ENCODE measurements at places on chromosomes 12 and 14.

GRCh38 chr14:92928961-92929688 lies 6.2 kb downstream of the CHGA start:
- no peak for DNase-seq

GRCh38 chr12:120528861-120529525 lies at the start of gene COQ5:
Gene COQ5, minus strand, starts transcription at chr12:120529158. Its CDS starts 17 bp downstream, at chr12:120529141.
- peak; percentile 90 for DNase-seq

GRCh38 chr14:94174604-94175010 lies 485 bp downstream of the PPP4R4 start:
- DNase-seq = no peak

- no peak for DNase-seq
Measured at GRCh38 chr14:42508209-42508946, 901.7 kb downstream of the LRFN5 start.

DNA sequence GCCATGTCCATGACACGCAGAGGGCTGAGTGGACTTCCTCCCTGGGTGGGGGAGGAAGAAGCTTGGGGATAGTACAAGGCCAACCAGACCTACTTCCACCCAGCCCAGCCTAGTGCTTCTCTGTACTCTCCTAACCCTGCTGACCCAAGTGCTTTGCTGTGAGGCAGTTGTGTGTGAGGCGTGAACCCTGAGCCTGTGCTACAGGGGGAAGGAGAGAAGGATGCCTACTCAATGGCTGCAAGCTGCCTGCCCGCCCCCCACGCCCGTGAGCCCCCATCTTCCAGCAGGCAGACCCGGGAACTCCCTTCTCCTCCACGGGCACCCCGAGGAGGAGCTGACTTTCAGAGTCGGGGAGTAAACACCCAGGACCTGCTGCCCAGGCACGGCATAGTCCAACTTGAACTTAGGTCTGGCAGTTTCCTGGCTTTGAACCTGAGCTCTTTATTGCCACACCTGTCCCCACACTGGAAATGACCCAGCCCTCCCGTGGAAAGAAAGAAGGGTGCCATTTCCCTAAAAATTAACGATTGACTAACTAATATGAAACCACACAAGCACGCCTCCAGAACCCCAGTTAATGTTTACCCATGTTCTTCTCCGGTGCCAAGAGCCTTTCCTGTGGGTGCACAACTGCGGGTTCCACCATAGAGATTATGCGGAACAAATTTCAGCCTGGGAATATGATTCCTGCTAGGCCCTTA lies 10.8 kb downstream of the ALDH2 start:
- DNase-seq = no peak

- no peak for DNase-seq
Measured at GRCh38 chr14:71225113-71225512, 317.9 kb downstream of the PCNX1 start.

GRCh38 chr12:906062-906585 lies 43.4 kb downstream of the RAD52 start:
- no peak for DNase-seq

- no peak for DNase-seq
Measured at GRCh38 chr12:45418520-45418919, 202.6 kb downstream of the ANO6 start.

DNA sequence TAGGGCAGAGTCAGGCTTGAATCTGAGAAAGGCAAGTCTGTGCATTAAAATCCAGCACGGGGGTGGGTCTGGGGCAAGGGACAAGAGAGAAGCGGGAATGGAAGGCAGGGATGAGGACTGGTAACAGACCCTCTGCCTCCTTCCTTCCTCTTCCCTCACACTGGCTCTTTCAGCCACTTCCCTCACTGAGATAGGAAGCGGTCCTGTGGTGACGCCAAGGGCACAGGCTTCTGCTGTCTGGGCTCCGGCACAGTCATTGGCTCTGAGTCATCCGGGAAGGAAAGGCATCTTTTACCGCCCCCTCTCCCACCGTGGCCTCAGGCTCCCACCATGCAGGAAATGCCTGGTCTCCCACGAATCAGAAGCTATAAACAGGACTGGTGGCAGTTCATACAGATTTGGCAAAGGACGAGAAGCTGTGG lies 70.2 kb downstream of the ETV6 start:
- peak; percentile 19 for DNase-seq

DNA sequence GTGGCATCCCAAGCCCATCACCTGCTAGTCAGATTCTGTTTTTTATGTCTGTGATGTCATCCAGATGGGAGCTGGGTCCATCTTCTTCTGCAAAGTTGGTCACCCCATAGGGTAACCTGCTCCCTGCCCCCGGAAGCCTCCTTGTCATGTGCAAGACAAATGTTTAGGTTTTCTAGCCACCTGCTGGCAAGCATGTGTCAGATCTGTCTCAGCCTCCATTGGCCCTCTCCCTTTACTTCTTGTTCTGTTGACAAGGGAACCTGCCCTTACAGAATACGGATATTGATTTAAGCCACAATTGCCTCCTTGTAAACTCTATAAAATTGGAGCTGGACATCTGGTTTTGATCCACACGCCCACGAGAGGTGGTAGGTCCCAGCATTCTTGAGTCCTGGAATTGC lies 7.5 kb downstream of the NTF3 start:
- DNase-seq = no peak

GRCh38 chr12:104360983-104361707 lies 57.6 kb downstream of the EID3 start:
- no peak for DNase-seq

DNA sequence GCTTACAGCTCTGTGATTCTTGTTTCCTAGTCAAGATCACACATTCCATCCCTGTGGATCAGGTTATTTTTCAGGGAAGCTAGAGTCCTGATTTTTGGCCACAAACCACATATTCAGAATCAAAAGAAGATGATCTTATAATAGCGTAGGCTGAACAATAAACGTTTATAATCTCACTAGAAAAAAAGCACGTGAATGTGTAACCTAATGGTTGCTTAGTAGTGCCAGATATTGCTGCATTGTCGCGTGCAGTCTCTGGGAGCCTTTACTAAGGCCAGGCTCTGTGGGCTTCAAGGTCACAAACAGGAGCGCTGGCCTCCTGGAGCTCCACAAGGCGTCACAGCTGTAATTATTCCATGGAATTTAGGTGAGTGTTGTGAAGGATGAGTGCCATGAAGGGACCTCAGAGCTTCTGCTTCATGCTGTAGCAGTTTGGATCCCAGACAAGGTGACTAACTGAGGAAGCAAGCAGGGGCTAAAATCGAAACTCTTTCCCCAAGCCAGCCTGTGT lies 17.4 kb downstream of the CDKN1B start:
- no peak for DNase-seq

GRCh38 chr12:66111605-66112004 lies 18.9 kb downstream of the LLPH start:
- no peak for DNase-seq

DNA sequence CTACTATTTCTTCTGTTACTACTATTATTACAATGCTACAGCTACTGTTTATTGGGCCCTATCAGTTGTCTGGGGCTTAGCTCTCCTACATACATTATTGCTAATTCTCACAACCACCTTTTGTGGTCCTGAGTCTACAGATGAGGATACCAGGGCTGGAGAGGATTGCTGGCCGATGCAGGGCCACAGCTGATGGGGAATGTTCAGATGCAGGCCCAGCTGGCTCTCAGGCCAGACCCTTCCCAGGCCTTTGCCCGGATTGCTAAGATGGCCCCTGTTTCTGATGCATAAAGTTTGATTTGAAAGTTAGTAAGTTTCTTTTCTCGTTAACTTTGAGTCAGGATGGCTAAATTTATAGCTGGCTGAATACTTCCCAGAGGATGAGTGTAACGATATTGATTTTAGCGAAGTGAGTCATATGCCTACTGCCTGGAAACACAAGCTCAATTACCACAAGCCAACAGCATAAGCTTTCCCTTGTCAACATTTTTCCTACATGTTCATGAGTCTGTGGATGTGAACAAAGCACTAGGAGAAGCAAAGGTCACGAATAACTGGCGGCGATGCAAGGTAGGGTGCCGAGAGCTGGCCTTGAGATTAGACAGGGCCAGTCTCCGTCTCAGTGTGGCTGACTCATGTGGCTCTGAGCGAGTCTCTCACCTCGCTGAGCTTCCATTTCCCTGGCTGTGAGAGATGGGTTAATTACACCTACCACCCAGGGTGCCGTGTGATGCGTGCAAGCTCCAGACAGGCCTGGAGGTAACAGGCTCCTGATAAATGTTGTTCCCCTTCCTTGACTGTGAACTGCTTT lies 111.0 kb downstream of the BEGAIN start:
- no peak for DNase-seq

- DNase-seq = no peak
Measured at GRCh38 chr12:48695859-48696258, 13.8 kb upstream of the KANSL2 start.

- DNase-seq = no peak
Measured at GRCh38 chr12:80432061-80432460, 12.0 kb upstream of the PTPRQ start.

DNA sequence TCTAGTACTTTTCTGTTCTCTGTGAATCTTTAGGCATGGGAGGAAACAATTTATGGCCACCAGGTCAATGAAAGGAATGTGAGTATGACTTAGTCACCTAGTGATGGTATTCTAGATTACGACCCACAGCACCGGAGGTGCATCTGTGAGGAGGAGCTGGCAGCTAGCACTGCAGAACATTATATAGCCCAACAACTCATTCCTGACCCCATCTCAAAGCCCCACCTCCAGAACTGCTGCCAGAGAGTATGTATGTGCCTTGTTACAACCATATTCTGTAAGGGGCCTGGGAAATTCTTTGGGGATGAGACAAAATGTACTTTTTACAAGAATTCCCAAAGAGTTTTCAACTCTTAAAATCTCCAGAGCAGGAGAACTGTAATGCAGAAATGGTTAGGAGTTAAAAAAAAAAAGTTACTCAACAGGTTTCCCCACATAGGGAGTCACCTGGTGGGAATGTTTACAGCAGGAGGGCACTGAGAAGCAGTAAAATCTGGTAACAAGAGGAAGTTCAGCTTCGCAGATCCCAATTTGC lies 34.9 kb upstream of the CERS5 start:
- DNase-seq = no peak

- no peak for DNase-seq
Measured at GRCh38 chr14:53845813-53846693, 110.6 kb downstream of the BMP4 start.

DNA sequence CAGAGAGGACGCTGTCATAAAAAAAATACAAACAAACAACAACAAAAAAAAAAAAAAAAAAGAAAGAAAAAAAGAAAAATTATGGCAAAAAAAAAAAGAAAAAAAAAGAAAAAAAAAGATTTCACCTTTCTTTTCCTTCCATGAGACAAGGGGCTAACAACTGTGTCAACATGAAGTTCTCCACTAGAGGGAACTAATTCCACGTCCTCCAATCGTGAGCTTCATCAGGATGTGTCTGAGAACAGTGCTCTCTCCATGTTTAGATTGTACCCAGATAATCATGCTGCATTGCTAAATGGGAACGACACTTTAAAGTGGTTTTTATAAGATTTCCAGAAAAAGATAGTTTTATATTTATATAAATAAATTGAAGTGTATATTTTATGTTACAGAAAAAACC lies 96.2 kb upstream of the PTPRB start:
- DNase-seq = no peak

DNA sequence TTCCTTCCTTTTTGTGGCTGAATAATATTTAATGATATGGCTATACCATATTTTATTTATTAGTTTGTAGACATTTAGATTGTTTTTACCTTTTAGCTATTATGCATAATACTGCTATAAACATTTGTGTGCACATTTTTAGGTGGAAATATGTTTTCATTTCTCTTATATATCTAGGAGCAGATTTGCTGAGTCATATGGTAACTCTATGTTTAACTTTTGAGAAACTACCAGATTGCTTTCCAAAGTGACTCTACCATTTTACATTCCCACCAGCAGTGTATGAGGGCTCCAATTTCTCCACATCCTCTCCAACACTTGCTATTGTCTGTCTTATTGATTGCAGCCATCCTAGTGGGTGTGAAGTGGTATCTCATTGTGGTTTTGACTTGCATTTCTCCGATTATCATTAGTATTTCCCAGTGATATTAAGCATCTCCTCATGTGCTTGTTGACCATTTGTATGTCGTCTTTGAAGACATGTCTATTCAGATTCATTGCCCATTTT lies 160.2 kb downstream of the KICS2 start:
- DNase-seq = no peak

- no peak for DNase-seq
Measured at GRCh38 chr12:111216387-111217159, 152.3 kb downstream of the PHETA1 start.

DNA sequence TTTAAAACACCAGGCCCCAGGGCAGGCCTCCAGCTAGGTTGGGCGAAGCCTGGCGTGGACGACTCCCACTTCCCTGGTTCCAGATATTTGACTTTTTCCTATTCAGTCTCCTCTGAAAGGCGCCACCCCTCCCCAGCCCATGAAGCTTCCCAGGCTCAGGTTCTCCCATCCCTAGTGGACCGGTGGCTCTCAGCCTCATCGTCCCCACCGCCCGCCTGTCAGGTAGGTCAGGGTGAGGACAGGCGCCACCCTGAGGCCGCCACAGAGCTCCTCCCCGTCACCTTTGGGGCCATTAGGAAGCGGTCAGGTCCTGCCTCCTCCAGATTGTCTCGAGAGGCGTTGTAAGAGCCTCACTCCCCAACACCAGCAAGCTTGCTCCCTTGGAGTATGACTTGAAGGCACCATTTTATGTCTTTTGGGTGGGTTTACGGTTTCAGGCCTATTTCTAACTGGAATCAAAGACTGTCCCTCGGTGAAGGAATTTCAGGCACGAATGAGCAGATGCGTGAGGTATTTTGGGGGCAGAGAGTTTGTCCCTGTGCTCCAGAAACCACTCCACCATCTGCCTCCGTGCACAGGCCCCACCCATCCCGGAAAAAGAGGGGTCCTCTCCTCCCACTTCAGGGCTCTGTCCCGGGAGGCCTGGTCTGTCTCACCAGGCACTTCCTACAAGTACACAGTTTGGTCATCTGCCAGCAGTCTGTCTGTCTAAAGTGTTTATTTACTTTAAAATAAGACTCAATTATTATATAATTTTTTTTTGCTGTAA lies 55.6 kb downstream of the TSPAN9 start:
- no peak for DNase-seq

DNA sequence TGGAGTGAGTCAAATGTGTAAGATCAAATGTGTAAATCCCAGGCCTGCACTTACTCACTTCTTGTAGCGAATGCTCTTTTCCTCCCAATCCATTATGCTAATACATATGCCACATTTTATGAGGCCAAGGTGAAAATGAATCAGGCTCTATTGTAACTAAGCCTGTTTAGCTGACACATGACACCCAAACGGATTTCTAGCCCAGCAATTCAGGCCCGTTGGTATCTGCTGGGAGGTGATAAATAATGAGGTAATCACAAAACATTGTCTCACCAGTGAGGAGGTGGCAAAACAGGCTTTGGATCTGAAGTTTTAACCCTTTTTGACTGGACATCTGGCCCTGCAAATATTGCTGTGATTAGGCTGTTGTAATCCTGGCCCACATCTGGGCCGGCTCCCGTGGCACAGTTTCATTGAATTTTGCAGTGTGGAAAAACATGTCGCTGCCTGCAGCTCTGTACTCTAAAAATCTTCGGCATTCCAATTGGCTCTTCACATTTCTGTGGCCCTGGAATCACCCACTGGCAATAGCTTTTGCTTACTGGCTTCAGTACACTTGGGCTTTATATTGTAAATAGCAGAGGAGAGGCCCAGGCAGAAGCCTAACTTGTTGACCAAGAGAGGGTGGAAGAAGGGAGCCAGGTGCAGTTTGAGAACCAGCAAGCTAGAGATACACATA lies 106.1 kb downstream of the PAX9 start:
- no peak for DNase-seq

- no peak for DNase-seq
Measured at GRCh38 chr14:61555056-61555838, 140.1 kb upstream of the HIF1A start.

- DNase-seq = no peak
Measured at GRCh38 chr12:31466768-31467167, 124.2 kb downstream of the DENND5B start.
